ENCODE measurements at places on chromosomes 13 and 19.
A peak's percentile ranks its signal among the peaks of the same experiment; 100 is the strongest.

GRCh38 chr13:23690668-23691067 is 120.5 kb downstream of the TNFRSF19 start:
- no peak for DNase-seq

DNA sequence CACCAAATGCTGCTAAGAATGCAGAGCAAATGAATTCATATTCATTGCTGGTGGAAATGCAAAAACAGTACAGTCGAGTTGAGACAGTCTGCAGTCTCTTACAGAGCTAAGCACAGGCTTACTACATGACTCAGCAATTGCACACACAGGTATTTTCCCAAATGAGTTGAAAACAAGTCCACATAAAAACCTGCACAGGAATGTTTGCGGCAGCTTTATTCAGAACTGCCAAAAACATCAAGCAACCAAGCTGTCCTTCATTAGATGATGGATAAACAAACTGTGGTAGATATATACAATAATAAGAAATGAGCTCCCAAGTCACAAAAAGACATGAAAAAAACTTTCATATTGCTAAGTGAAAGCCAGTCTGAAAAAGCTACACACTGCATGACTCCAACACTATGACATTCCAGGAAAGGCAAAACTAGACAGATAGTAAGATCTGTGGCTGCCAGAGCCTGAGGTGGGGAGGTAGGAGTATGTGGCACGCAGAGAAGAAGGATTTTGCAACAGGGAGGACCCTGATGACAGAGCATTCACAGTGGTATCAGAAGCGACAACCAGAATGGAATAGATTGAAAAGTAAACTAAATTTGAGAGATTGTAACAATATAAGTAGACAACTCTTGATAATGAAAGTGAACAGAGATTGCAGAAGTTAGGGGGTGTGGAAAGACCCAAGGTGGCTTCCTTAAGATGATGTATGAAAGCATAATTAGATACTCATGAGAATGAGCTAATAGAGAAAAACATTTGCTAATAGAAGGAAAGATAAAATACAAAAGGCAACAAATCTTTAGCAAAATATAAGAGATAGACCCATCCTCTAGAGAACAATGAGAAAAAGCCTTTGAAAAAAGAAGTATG is 52.7 kb downstream of the TSC22D1 start:
- no peak for DNase-seq

GRCh38 chr19:43563816-43564457 is 11.4 kb downstream of the XRCC1 start:
- no peak for DNase-seq

DNA sequence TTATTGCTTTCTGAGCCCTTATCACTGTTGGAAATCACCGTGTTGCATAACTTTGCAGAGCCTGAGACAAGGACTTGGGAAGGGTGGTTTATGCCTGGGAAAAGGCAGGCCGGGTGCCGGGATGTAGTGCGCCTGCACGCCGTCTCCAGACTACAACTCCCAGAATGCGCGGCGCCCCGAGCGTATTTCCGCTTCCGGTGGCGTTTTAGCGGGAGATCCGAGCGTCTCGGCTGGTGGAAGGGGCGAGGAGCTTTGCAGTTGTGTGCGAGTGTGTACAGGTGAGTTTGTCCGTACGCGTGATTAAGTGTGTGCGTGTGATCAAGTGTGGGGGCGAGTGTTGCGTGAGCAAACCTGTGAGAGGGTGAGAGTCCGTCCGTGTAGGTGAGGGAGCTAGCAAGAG is 75.4 kb downstream of the PEG3 start:
- DNase-seq = peak; percentile 51

GRCh38 chr19:46605356-46605821 is 4.3 kb downstream of the CALM3 start:
- no peak for DNase-seq

Data from D721Med (cell line).